ENCODE measurements at places on chromosomes 12 and 14.

DNA sequence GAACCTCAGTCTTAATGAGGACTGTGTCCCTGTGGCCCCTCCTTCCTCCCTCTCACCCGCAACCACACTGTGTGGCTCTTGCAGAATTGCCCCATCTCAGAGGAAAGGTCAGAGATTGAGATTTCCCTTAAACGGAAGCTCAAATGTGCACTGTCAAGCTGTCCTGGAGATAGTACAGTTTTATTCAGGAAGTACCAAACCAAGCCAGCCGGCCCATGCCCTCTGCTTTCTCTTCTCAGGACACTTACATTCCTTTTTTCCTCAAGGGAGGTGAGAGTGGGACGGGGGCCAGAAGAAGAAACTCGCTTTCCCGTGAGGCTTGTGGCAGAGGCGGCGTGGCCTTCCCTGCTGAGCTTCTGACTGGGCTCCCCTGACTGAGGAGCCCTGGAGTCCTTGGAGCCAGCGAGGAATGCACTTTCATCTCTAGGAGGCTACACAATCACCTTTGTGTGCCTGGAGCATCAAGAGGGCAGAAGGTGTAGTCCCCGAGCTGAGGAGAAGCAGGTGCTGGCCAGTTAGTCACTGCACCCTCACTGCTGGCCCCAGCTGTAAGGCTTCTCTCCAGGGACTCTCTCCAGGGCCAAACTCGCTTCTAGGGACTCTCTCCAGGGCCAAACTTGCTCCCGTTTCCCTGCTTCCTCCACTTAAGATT is 24.1 kb upstream of the ATP2A2 start:
- DNase-seq, result no peak

DNA sequence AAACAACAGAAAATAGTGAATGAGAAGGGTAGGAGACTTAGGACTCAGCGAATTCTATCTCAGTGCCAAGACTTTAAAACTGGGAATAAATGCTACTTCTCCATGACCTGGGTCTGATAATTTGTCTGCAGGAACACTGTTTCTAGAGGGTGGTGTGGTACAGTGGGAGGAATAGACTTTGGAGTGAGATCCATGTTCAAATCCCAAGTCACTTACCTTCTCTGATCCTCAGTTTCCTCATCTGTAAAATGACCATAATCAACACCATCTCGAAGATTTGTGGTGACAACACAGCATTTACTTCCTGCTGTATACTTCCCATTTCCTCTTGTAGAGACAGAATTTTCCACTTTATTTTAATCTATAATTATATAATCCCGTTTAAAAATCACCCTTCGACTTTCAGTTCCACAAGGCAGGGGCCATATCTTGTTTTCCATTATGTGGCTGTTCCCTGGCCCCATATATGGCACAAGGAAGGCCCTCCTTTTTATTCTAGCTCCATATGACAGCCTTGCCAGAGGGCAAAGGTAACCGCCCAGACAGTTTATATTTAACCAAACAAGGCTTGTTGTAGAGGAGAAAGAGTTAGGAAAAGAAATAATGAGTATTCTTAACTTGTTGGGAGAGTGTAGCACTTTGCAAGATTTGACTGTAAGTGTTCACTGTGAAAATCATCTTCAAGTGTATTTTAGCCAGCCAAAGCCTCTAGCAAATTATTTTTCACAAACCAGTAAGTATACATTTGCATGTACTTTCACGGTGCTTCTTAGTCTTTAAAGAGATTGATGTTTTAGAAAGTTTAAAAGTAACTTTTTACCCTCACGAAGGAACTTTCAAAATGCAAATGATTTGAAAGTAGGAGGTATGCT is 243.1 kb downstream of the AKAP6 start:
- DNase-seq, result no peak

- no peak for DNase-seq
These were observed 27.5 kb downstream of the HVCN1 start for GRCh38 chr12:110661337-110661972.

- DNase-seq, result no peak
These were observed 146.8 kb downstream of the TMTC2 start for GRCh38 chr12:82833481-82833880.

GRCh38 chr14:69349091-69349777 is 48.9 kb downstream of the ERH start:
- no peak for DNase-seq

DNA sequence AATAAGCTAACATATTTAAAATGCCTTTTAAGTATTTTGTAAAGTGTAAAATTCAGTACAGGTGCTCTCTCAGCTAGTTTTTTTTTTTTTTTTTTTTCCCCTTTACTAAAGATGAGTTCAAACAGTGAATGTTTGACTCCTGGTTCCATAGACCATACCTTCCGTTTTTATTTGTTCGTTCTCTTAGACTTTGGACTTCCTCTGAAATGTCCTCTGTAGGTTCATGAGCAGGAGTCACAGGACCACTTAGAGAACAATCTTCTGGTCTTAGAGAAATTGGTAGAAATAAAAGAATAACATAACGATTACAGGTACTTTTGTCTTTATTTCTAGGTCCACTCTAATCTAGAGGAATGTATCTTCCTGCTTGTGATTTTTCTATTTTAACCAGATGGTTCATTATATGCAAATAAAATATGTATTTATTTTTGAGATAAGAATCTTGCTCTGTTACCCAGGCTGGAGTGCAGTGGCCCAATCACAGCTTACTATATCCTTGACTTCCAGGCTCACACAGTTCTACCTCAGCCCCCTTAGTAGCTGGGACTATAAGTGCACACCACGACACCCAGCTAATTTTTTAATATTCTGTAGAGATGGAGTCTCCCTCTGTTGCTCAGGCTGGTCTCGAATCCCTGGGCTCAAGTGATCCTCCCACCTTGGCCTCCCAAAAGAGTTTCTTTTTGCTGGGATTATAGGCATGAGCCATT is 25.8 kb downstream of the STYX start:
- no peak for DNase-seq

GRCh38 chr12:120095736-120096135 is 20.8 kb downstream of the RAB35 start:
- no peak for DNase-seq

GRCh38 chr12:90897986-90898385 is 57.0 kb downstream of the CCER1 start:
- no peak for DNase-seq

GRCh38 chr12:32906399-32907165 is 10.0 kb upstream of the PKP2 start:
- no peak for DNase-seq

Data from fibroblast of pulmonary artery (primary cell).